ENCODE measurements at places on chromosomes 11 and 22.

DNA sequence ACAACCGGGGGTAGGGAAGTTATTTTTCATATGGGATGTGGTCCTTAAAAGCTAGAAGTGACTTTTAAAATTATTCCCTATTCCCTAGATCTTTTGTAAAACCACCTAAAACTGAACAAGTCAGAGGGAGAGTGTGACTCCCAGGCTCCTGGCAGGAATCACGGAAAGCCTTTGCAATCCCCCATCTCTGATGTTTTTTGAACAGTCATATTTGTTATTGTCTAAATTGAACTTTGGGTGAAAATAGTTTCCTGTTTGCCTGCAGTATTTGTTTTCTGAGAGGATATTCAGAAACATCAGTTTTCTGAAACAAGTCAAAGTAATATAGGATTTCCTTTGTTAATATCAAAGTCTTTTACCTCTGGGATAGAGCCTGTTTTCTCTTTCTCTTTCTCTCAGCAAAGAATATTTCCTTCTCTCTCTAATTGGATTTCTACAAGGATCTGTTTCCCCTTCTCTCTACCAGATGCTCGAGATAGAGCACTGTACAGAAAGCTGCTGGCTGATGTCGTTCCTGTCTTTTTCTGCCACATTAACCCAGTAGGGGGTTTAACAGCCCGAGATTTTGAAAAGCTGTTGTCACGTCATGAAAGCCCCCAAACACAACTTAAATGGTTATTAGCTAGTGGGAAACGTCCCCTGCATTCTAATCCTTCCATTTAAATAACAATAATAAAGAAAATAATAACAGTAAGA lies 132.2 kb upstream of the PITPNB start:
- DNase-seq, result no peak

GRCh38 chr11:62656796-62657429 lies 3.8 kb upstream of the INTS5 start:
- no peak for DNase-seq

DNA sequence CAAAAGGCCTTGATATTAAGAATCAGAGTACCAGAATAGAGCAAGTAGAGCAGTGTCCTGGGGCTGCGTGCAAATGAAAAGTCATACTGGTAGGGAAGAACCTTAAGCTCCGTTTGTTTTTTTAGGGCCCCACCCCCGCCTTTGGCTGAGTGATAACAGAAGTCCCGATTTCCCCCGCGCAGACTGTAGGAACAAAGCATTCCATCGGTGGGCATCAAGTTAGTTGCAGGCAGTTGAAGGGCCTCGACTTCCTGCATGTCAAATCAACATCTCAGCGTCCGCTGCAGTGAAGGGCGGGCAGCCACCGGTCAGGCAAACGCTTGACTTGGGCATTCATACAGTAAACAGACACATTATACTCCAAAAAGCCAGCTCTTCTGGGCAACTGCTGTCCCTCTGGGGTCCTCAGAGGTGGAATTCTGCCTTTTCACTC lies 11.7 kb downstream of the LRP4 start:
- peak; percentile 41 for DNase-seq

DNA sequence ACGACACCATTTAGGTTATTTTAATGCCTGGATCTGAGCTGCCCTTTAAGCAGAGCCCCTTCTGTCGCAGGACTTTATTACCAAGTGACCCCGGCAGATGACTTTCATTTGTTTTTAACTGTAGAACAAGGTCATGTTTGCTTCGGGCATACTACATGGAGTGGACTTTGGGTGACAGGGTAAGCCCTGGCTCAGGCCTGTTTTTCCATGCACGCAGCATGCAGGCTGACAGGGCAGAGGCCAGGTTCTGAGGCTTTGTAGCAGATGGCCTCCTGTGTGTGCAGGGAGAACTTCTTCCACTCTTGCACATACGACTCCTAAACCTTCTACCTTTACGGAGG lies 50.5 kb downstream of the SNX19 start:
- no peak for DNase-seq

DNA sequence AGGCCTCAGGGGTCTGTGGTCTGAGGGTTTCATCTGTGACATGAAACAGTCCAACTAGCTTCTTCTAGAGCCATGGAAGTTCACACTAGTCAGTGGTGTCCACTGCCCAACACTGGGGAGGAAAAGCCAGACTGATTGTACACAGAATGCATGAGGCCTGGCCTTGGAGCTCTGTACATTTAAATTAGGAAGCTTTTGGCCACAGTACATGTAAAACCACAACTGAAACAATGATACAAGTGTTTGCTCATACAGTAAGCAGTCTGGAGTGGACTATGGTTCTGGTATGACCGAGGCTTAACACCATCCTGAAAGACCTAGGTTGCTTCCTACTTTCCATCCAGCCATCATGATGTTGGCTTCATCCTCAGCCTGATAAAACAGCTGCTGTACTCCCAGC lies 73.8 kb upstream of the SESN3 start:
- DNase-seq, result no peak

GRCh38 chr11:62777389-62777788 lies 6.2 kb downstream of the TAF6L start:
- no peak for DNase-seq

DNA sequence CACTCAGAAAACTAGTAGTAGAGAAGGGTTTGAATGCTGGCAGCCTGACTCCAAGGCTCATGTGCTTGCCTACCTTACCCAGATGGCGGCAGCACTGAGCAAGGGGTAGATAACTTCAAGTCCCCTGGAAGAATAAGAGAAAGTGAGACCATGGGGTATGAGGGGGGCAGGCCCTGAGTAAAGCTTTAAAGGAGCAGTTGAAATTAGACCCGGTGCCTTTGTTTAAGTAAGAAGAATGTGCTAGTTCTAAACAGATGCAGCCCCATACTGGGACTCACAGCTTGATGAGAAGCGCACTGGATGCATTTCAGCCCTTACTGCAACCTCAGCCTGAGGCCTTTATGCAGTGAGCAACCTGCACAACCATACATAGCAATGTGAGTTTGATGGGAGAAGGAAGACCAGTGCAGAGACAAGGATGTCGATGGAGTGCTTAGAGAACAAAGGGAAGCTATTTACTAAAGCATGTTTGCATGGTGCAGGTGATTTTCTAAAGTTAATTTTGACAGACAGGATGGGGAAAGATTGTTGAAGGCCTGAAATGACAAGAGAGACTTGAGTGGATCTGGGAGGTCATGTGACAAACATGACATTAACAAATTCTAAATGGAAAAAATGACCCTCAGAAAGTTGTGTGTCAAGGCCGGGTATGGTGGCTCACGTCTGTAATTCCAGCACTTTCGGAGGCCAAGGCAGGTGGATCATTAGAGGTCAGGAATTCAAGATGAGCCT lies 27.1 kb upstream of the TMA7B start:
- DNase-seq, result no peak

DNA sequence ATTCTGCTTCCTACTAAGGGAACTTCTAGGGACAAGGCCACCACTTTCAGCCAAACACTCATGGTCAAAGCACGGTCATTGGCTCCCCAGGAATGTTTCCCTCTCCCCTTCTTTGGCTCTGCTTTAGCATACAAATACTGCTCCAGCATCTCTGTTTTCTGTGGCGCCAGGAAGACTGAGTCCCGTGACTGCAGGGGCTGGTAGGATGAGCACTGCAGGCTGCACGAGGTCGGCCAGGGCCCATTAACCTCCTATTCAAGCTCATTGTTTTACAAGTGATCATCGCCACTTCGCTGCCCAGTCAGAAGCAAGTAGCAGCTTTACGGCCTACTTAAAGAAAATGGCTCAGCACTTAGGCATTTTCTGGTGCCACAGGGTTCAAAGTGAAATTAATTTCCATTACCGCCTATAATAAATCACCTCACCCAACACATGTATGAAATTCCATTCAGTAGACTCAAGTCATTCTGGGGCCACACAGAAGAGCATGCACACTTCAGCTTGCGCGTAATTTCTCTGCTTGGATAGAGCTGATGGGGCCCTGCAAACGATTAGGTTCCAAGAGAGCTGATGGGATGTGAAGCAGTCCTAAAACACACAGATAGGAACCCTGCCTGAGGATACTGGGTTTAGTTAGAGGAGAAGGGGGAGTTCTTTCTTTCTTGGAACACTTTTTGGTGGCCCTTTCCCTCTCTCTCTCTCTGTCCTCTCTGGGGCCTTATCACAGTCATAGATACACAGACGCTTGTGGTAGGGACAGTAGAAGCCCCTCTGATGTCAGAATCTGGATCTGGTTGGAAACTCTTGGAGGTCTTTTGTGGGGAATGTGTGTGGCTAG lies 173.7 kb downstream of the KIF18A start:
- DNase-seq, result peak; percentile 93

DNA sequence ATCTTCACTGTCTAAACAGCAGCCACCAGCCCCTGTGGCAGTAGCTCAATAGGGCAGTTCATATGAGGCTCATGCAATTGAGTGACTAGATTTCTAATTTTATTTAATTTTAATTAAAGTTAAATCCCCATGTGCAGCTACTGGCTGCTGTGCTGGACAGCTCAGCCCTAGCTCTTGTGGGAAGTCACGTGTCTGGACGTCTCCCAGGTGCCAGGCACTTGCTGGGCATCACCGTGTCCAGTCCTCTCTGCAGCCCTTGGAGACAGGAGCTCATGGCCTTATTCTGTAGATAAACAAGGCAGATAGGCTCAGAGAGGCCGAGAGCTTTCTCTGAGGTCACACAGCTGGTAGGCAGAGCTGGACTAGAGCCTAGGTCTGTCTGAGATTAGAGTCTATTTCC lies 95.0 kb downstream of the ARHGAP8 start:
- DNase-seq, result no peak

DNA sequence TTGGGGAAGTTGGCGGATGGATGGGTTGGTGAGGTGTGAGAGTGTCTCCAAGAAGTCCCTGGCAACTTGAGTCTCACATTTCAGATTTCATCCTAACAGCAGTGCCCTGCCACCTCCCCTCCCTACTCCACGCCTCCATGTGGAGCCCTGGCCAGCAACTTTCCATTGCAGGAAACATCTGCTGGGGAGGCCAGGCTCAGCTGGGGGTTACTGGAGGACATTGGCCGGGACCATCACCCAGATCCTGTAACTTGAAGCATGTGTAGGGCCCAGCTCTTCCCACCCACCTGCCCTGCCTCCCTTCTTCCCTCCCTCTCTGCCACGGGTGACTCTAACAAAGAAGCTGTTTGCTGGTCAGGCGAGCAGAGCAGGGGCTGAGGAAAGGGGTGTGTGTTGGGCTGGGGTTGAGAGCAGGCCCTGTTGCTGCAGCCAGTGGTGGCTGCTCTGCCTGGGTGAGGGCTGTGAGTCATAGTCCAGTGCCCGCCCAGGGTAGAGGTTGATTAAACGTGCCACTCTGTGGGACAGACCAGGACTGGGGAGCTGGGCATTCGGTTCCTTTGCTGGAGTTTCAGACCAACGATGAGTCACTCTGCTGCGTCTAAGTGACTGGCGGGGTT lies 64.0 kb downstream of the SCN3B start:
- DNase-seq, result peak; percentile 2

DNA sequence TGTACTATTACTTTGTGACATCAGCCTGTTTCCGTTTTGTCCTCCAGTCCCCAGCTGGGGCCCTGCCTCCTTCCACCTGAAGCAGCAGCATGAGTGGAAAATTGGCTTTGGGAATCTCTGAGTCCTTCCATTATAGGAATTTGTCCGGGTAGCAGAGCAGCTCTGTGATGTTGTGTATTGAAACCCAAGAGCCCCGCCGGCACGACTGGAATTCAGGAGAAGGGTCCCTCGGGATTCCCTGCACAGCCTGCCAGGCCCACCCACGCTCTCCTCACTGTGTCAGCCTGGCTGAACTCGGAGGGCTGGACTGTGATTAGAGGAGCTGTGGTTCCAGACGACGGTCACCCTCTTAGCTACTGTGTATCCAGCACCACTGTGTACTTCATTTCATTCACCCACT lies 18.8 kb upstream of the TSPAN18 start:
- no peak for DNase-seq

GRCh38 chr11:13304655-13305335 lies 27.2 kb downstream of the BMAL1 start:
- no peak for DNase-seq

GRCh38 chr11:106160494-106160893 lies 83.0 kb downstream of the AASDHPPT start:
- no peak for DNase-seq

DNA sequence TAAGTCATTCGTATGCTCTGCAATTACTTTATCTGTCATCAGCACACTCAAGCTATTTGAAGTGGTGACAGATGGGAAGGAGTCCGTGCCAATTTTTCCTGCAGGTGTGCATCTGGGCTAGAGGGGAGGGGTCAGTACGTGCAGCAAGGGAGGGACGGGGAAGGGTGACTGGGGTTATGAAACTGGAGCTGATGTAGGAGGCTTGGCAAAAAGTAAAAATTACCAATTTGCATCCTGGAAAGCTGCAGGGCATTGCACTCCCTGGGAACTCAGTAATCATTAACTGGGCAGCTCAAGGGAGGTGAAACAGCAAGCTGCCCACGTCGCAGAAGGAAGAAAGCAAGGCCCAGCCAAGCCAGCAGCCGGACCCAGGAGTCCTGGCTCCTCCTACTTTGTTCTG lies 87.1 kb upstream of the TMEM45B start:
- no peak for DNase-seq

GRCh38 chr11:74437441-74438042 lies 29.8 kb downstream of the KCNE3 start:
- no peak for DNase-seq

DNA sequence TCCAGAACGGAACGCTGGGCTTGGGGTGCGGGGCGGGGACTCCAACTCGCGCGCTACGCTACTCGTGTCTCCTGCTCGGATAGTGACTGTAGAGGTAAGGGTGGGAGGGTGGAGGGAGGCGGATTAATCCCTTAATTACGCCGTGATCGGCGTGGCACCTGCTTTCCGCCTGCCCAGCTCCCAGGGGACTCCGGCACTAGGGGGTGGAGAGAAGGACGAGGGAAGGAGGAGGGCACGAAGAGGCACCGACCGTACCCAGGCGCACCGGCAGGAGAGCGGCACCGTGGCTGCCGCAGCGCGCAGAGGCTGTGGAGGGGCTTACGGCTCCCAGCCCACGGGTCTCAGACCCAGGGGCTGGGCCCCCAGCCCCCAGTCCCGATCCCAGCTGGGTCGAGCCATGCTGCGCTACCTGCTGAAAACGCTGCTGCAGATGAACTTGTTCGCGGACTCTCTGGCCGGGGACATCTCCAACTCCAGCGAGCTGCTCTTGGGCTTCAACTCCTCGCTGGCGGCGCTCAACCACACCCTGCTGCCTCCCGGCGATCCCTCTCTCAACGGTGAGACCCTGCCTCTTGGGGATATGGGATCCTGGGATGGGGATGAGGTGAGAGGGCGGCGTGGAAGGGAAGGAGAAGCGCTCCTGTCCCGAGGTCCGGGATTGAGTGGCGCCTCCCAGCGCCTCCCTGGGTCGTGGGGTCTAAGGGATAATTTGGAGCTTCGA lies at the start of gene ROBO3:
Gene ROBO3, plus strand, starts transcription at position 252 of the 721 bp plus-strand sequence. Its CDS starts 146 bp downstream, at position 398.
- DNase-seq, result peak; percentile 15

DNA sequence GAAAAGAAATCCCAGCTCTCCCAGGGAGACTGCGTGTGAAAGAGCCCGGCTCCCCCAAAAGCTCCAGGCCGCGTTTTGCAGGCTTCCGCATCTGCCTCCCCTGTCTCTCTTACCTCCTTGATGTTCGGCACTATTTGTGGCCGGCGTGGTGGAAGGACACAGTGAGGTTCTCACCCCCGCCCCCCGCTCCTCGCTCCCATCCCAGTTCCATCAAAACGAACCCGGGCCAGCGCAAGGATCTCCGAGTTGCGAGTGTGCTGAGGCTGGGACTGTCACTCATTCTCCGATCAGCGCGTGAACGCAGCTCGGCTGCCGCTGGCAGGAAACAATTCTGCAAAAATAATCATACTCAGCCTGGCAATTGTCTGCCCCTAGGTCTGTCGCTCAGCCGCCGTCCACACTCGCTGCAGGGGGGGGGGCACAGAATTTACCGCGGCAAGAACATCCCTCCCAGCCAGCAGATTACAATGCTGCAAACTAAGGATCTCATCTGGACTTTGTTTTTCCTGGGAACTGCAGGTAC lies at the start of gene NCAM1:
Gene NCAM1, plus strand, starts transcription at position 275 of the 523 bp plus-strand sequence.
- peak; percentile 84 for DNase-seq

Data from fibroblast of lung (primary cell).